Esophagus squamous epithelium (tissue), 5 donors: ENCODE measurements at places on chromosomes 13 and 19.

- no peak for DNase-seq
These were observed 485.3 kb downstream of the UQCRFS1 start for GRCh38 chr19:28727480-28728159.

DNA sequence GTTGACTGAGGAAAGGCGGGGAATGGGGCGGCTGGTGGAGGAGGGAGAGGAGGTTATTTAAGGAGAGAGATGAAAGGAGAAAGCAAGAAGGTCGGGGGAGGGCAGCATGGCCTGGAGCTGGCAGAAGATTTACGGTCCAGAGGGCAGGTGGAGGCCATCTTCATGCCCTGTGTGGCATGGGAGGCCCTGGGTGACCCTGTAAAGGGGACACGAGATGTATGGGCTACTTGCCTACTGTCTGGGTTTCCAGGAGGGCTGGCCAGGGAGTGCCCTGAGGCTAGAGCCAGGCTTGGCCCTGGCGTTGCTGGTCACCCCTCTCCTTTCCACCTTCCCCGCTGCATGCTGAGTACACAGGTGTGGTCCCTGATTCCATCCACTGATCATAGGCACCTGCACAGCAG lies 6.1 kb downstream of the WTIP start:
- DNase-seq = no peak

DNA sequence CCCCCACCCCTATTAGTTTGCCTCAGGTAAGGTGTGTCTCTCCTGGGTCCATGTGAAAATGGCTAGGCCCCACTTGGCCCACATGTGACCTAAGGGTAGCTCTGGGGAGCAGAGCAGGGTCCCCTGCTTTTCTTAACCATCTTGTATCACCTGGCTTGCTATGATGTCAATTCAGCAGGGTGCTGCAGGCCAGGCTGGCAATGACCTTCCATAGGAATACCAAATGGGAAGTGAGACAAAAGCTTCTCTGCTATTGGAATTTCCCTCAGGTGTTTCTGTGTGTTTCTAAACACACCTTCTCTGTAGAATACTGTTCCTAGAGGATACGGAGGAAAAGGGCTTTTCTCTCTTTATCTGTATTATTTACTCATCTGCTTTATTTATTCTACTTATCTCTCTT lies 35.7 kb upstream of the DACH1 start:
- DNase-seq = no peak

- no peak for DNase-seq
These were observed 8.1 kb downstream of the SARS2 start for GRCh38 chr19:38922482-38922881.

DNA sequence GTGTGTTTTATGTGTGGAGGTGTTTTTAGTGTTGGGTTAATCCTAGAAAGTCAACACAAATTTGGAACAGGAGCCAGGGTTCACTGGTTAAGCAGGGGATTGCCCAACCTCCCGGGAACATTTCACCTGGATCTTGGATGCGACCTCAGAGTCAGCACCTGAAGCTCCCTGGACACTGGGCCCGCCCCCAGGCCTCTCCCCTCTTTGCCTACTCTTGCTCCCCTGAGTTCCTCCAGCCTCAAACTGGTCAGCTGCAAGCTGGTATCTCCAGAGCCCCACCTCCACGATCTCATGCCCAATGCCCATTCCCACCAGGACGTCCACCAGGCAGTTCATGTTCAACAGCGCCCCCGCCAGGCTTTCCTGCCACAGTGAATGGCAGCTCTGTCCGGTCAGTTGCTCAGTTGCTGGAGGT lies 9.7 kb downstream of the HSD17B14 start:
- no peak for DNase-seq

GRCh38 chr13:108281901-108282300 lies 12.4 kb downstream of the TNFSF13B start:
- DNase-seq = no peak

GRCh38 chr19:16535381-16535780 lies 6.9 kb downstream of the CHERP start:
- no peak for DNase-seq

DNA sequence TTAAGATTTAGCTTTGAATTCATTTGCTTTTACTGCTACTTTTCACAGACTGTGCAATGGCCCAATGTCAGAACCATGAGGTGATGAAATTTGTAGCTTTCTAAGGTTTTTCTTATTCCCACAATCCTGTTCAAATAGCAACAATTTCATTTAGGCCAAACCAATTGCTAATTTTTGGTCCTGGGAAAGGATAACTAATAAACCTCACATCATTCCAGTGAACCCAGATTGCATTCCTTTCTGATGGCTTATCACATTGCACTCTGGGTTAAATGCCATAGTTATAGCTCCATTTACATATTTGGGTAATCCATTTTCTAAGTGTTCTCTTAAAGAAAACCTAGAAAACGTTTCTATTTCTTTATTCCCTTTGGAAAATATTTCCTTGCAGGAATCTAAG lies 22.9 kb upstream of the POMP start:
- DNase-seq = no peak

GRCh38 chr19:29745253-29745652 lies 30.2 kb upstream of the C19orf12 start:
- DNase-seq = no peak

DNA sequence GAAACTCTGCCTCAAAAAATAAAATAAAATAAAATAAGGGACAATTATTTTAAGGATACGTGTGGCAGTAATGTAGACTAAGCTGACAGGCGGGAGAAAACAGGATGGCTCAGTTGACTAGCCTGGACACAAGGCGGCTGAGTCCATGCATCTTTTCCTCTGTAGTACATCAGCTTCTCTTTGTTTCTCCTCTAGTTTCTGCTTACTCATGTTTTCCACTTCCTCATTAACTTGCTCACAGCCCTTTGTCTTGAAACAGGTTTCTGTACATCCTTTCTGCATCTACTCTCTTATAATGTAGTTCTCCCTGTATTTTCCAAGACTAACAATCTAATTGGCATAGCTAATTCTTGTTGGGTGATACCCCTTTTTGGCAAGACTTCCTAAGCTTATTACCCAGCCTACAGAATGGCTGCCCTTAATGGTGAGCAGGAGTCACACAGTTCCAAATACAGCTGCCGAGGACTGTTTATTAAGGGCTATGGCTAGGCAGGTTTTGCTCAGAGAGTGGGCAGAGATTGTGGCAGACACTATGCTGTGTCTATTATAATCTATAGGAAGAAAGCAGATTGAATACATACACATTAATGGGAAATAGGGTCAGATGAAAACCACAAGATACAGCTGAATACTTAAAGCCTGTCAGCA lies 58.7 kb upstream of the KLF5 start:
- no peak for DNase-seq

GRCh38 chr13:33257841-33258807 lies 27.4 kb downstream of the STARD13 start:
- DNase-seq = no peak

DNA sequence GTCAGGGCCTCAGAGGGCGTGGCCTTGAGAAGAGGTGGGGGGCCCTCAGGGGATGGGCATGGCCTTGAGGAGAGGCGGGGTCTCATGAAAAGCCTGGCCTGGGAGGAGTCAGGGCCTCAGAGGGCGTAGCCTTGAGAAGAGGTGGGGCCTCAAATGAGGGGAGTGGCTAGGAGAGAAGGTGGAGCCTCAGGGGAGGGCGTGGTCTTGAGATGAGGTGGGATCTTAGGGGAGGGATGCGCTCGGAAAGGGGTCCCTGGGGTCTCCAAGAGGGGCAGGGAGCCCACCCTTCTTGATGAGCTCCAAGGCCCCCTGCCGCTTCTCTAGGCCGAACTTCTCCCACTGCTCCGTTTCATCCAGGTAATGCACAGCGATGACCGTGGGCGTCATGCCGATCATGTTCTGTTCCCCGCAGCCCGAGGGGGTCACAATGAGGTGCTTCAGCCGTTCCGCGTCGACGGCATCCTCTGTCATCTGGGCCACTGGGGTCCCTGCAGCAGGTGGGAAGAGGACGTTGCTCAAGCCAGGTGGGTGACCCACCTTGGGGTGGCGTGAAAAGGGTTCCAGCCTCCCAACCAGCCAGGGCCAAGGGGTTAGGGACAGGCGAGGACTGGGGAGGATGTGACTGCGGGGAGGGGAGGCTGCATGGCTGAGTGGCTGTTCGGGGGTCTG lies 24.3 kb upstream of the TNFSF14 start:
- DNase-seq = no peak

- no peak for DNase-seq
These were observed 498.0 kb downstream of the DCT start for GRCh38 chr13:93981426-93981977.

DNA sequence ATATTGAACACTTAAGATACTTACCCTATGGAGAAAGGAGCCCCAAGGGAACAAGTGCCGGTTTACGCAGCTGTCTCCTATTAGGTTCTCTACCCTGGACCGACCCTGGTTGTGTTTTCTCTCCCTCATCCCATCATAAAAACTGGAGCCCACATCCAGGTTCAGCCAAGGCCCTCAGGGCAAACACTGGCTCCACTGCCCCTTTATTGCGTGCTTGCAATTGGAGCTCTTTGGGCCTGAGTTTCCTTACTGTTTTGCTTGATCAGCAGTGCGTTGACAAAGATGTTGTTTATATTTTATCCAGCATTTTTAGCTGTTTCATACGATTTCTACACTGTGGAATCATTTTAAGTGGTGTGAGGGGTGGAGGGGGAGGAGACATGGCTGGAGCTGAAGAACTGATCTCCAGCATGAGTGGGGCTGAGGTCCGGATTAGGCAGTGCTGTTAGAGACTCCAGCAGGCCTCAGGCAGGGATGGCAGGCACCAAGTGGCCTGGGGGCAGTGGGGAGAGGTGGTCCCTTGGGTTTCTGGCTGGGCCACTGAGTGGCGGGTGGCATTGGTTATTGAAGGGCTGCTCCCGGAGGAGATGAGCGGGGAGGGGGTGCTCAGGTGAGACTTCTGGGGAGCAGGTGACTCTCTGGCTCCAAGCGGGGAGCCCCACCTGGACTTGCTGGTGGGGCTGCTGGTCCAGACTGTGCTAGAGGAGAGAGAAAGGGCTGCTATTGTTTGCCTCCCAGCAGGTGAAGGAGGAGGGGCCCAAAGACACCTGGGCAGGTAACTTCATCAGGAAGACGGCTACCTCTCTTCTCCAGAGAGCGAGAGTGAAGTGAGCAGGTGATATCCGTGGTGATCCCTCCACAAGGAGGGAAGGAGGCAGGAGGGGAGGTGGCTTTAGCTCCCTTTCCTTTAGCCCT lies 62.4 kb upstream of the RNF113B start:
- no peak for DNase-seq

DNA sequence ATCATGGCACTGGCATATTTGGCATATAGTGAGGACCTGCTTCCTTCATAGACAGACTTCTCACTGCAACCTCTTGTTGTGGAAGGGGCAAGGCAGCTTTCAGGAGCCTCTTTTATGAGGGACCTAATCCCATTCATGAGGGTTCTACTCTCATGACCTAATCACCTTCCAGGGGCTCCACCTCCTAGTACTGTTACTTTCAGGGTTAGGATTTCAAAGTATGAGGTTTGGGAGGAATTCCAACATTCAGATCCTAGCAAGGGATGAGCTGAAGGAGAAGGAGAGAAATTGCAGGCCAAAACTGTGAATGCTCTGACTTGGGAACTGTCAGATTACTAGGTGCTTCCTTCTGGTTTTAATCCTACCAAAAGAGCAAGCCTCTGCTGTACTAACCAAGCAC lies 87.8 kb downstream of the LMO7 start:
- no peak for DNase-seq

GRCh38 chr13:46554951-46555350 lies 2.0 kb downstream of the LRCH1 start:
- DNase-seq = no peak
